ENCODE measurements at places on chromosomes 11 and 22.

DNA sequence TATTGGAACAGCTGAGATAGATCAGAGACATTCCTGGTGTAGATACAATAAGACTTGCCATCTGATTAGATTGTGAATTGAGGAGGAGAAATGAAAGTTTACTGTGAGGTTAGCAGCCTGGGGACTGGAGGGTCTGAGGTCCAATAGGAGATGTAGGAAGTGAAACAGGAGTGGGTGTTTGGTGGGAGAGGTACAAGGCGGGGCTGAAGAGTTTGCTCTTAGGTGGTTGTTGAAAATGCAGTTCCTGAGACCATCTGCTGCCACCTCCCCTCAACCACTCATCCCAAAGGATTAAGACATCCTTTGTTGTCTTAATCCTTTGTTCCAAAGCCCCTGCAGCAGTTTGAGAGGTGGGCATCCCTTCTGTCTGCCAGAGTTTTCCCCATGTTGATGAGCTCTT, 14.8 kb downstream of the PIWIL4 start:
- DNase-seq: no peak

- no peak for DNase-seq
Measured at GRCh38 chr11:13336246-13336878, 58.8 kb downstream of the BMAL1 start.

DNA sequence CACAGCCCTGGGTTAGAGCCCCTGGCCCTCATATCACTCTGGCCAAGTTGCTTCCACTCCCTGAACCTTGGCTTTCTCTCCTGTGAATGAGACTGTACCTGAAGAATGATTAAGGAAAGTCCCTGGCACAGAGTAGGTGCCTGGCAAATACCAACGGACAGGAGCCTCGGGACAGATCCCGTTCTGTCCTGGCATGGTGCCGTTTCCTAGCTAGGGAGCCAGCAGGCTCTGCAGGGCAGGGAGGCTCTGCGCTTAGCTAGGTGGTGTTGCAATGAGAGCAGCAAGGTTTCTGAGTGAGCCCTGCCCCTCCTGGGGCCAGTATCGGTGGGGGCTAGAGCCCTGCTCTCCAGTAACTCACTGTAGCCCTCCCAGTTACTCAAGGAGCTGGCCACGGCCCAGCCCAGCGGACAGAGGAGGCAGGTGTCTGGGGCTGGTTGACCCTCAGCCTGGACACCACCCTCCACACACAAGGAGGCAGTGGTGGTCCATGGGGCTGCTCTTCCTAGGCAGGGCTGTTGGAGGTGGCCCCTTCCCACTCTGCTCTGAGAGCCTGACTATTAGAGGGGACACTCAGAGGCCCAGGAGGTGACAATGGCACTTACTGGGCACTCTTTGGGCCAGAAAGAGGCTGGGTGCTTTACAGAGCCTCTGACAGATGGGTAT, 74.4 kb downstream of the NFAM1 start:
- DNase-seq: no peak

GRCh38 chr11:76919467-76919866, 58.7 kb downstream of the ACER3 start:
- DNase-seq: no peak

- no peak for DNase-seq
Measured at GRCh38 chr11:83613767-83614121, 327.6 kb upstream of the CCDC90B start.

- no peak for DNase-seq
Measured at GRCh38 chr11:103773059-103773458, 263.4 kb upstream of the DDI1 start.

- no peak for DNase-seq
Measured at GRCh38 chr22:44218071-44218470, 37.3 kb downstream of the PARVG start.

DNA sequence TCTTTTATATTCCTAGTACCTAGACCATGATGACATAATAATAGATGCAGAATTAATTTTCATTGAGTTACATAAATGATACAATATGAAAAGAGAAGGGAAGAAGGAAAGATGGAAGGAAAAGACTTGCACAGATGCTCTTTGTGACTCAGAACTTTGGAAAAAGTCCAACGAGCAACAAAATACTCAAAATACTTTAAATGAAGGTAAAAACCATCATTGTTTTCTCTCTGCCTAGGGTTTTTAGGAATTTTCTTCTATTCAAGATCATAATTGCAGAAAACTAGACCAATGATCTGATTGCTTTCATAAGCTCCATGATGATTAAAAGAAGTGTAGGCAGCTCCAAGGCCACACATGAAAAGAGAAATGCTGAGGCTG, 276.9 kb downstream of the KIRREL3 start:
- no peak for DNase-seq

DNA sequence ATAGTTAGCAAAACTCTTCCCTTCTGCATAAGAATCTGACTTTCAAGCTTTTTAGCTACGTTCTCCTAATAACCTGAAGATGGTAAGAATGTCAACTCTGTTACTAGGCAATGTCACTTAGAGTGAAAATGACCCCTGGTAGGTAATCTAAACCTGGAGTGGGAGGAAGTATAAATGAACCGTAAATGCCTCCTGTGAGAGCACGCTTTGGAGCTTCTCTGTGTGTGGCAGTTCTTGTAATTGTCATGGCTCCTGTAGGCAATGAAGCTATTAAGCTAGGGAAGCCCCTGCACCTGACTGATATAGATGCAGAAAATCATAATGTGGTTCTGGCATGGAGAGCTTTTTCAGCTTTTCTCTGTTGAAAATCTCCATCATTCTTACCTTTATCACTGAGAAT, 29.4 kb downstream of the CALCA start:
- no peak for DNase-seq

- DNase-seq: no peak
Measured at GRCh38 chr11:47940904-47941649, 39.3 kb upstream of the PTPRJ start.

DNA sequence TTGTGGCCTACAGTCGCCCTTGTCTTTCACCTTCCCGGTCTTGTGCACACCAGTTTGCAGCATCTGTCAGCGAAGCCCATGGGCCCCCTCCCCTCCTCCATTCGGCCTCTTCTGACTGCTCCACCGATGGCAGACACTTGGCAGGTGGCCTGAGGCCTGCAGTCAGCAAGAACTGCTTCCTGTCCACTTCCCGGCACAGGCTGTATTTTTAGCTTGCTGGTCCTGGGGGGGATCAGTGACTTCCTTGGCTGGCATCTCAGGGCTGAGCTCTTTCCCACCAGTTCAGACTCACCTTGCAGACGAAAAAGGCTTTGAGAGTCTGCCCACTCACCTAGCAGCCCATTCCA, 106.4 kb downstream of the SYN3 start:
- DNase-seq: no peak

- DNase-seq: no peak
Measured at GRCh38 chr11:10648871-10649270, 44.7 kb downstream of the IRAG1 start.

GRCh38 chr22:36816636-36817524, at the start of gene PVALB:
TSS of gene PVALB (minus strand) at chr22:36817035. CDS start at chr22:36817005, 30 bp downstream.
- DNase-seq: no peak

All from glomerular endothelial cell (primary cell).